NCI-H2107 (cell line): ENCODE measurements at places on chromosomes 7 and 10.

DNA sequence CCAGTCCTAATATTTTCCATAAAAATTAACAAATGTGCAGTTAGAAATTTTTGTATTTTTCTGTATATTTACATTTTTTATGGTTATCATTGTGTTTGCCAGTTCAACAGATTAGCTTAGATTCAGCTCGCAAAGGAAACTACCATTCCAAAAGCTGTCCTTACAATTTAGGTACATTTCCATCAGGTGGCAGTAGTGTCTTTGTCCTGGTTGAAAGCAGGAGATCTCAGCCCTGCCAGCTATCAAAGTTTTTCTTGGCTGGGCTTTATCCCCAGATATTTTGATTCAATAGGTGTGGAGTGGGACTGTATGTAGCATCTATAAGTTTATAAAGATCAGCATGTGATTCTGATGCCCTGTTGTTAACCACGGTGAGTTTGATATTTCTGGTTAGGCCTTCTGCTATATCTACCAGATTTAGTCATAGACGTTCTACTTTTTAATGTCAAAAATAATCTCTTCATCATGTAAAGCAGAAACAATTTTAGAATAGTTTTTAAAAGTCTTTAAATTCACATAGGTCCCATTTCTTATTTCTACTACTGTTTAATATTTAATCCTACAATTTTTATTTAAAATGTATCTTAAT is 15.5 kb upstream of the ICA1 start:
- DNase-seq: no peak

- DNase-seq: no peak
Measured at GRCh38 chr7:12879139-12879538, 191.7 kb downstream of the ARL4A start.

DNA sequence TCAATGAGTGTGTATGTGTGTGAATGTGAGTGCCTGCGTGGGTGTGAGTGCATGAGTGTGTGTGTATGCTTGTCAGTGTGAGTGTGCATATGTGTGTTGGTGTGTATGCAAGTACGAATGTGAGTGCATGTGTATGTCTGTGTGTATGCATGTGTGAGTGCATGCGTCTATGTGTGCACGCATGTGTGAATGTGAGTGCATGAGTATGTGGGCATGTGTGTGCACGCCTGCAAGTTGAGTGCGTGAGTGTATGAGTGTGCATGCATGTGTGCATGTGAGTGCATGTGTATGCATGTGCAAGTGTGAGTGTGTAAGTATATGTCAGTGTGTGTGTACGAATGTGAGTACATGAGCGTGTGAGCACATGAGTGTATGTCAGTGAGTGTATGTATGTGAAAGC is 399.6 kb downstream of the PLXNA4 start:
- DNase-seq: no peak

- DNase-seq: no peak
Measured at GRCh38 chr7:41187322-41187721, 515.6 kb downstream of the INHBA start.

GRCh38 chr7:74615933-74616780 is 41.4 kb upstream of the GTF2I start:
- DNase-seq: no peak

GRCh38 chr10:29569795-29570194 is 65.0 kb downstream of the SVIL start:
- no peak for DNase-seq

DNA sequence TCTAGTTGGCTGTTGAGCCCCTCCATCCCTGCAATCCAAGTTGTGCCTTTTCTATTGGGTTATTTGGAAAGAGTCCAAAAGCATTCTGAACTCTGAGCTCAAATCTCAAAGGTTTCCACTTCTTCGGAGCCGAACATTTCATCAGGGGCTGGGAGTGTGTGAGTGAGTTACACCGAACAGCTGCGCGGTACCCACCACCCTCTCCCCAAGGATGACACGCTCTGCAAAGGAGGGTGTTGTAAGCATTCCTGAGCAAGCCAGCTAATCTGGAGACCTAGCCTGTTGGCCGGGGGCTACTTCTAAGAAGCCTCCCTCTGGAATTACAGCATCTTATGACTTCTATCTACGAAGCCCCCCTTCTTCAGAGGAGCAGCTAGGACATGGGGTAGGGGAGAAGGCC is 270.5 kb downstream of the CREB5 start:
- no peak for DNase-seq

DNA sequence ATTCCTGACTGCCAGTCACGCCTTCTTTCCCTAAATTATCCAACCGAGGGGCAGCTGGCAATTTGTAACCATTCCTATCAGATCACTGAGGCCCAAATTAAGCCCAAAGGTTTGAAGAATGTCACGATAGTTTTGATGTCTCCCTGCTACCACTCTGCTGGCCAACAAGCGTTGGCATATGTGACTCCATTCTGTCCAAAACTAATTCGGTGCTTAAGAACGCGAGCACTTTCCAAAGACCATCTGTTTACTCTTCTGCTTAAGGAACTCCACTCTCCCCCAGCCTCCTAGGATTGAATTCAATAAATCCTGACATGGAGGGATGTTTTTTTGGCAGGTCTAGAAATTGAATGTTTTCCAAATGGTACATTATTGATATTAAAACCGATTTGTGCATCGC is 131.5 kb upstream of the CTBP2 start:
- DNase-seq: no peak

- DNase-seq: peak; percentile 31
Measured at GRCh38 chr7:100119970-100120732, 717 bp downstream of the CNPY4 start.

GRCh38 chr10:128859738-128860386 is 607.2 kb upstream of the MGMT start:
- no peak for DNase-seq

DNA sequence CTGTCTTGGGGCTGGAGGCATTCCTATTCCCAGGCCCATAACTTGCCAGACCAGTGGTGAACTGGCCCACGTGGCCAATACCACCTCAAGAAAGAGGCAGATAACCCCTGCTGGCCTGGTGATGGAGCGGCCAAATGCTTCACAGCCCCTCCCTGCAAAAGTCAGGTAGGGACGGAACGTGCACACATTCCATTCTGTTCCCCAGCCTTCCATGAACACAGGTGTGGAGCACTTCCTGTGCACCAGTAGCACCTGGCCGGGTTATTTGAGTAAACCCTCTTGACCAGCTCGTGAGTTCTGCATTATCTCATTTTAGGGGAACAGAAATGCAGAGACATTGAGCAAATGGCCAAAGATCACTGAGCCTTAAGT is 134.4 kb downstream of the SH3PXD2A start:
- no peak for DNase-seq

DNA sequence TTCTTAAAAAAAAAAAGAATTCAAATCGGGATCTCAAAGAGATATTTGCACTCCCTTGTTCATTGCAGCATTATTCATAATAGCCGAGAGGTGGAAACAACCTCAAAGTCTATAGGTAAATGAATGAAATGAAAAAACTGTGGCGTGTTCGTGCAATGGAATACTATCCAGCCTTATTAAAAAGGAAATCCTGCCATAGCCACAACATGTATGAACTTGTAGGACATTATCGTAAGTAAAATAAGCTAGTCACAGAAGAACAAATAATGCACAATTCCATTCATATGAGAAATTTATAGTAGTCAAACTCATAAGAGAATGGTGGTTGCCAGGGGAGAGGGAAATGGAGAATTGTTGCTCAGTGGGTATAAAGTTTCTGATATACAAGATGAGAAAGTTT is 37.9 kb downstream of the GRK5 start:
- no peak for DNase-seq

DNA sequence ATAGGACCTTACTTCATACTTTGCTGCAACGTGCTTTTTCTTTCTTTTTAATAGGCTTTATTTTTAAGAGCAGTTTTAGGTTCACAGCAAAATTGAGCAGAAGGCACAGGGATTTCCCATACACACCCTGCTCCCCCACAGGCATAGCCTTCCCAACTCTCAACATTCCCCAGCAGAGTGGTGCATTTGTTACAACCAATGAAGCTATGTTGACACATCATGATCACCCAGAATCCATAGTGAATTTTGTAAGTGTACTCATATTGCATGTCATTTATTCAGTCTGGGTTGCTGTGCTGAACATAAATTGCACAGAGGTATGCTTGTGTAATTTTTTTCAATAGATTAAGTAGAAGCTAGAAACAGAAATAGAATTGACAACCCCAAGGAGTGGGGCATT is 327.3 kb downstream of the INHBA start:
- no peak for DNase-seq

DNA sequence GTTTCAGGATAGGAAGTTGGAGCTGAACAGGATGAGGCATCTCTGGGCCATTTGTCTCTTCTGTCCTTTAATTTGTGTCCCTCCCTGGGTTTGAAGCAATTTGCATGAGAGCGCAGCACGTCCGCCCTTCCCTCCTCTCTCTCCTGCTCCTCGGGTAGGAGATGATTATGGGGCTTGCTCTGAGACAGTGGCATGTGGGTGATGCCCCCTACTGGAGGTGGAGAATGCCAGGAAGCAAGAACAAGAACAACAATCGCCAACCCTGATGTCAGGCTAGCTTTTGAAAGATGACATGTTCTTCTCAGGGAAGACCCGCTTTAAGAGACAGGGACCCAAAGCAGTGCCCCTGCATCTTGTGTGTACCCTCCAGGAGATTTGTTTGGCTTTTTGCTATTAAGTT is 63.9 kb upstream of the LOXL4 start:
- no peak for DNase-seq

DNA sequence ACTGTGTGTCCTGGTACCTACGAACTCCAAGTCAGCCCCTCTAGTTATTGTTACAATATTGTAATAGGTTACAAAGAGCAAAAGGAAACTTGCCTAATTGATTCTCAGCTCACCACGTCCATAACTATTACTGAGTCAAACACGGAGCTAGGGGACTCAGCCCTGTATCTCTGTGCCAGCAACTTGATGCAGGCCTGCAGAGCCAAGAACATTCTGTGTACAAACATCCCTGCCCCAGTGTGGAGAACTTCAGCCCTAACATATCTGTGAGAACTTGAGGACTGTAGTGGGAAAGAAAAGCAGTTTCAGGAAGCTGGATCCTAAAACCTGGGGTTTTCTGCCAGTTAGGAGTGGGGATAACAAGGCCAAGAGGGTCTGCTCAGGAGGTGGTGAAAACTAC is 114.9 kb upstream of the PRSS58 start:
- DNase-seq: no peak

- DNase-seq: no peak
Measured at GRCh38 chr7:131504157-131504899, 52.1 kb downstream of the PODXL start.

DNA sequence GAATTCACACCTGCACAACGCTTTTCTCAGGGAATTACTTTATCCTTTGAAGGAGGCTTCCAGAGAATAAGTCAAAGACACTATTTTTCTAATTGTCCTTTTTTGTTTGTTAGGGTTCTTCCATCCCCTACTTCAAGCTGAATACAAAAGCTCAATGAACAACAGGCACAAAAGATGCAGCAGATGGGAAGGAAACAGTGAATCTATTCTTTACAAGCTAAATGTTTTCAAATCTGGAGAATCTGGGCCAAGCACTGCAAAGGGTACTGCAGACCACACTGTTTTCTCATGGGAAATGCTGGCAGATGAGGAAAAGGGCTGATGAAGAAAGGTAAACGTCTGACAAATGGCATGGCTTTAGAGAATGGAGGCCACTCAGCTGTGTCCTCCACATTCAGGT is 18.5 kb downstream of the LIPA start:
- no peak for DNase-seq

GRCh38 chr7:21972397-21972784 is 26.7 kb upstream of the CDCA7L start:
- DNase-seq: no peak

DNA sequence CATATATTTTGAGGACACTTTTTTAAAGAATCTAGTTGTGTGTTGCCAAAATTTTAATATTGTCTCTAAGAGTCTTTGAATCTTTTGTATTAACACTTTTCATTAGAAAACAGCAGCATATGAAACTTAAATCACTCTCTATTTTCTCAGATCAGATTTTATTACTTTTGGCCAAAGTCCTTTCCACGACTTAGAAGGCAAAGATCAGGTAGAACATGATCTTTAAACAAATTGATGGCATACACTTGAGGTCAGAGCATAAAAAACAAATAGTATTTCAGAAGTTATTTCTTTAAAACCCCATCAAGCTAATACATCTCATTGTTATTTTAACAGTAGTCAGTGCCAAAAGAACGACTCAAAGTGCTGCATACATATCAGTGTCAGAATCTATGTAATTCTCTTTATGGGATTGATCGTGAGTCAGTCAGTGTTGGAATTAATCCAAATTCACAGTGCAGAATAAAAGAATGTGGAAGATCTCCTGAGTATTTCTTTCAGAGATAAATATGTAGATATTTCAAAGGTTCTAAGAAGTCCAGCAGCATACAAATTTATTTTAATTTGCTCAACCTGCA is 9.6 kb upstream of the AGMO start:
- DNase-seq: no peak

- peak; percentile 46 for DNase-seq
Measured at GRCh38 chr7:115224922-115225321, 303.0 kb downstream of the MDFIC start.

DNA sequence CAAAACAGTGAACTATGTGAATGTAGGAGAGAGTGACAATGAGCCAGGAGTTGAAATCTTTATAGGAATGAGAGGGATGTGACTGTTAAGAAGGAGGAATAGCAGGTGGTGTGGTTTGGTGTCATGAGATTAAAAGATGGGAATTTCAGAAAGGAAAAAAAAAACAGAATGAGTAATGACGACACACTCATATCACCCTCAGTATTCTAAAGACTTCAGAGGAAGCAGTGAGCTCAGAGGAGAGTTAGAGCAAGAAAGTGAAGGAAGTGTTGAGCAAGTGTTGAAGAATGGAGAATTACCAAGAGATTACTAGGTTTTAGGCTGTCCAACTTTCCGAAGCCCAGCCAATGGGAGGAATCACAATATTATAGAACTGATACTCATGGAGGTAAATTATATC is 220.5 kb upstream of the HGF start:
- DNase-seq: no peak

- DNase-seq: no peak
Measured at GRCh38 chr7:116557066-116557585, 32.3 kb downstream of the CAV1 start.

GRCh38 chr7:33691180-33691579 is 214.2 kb upstream of the BMPER start:
- DNase-seq: no peak

GRCh38 chr7:114922652-114923402 is 933 bp downstream of the MDFIC start:
- DNase-seq: no peak

DNA sequence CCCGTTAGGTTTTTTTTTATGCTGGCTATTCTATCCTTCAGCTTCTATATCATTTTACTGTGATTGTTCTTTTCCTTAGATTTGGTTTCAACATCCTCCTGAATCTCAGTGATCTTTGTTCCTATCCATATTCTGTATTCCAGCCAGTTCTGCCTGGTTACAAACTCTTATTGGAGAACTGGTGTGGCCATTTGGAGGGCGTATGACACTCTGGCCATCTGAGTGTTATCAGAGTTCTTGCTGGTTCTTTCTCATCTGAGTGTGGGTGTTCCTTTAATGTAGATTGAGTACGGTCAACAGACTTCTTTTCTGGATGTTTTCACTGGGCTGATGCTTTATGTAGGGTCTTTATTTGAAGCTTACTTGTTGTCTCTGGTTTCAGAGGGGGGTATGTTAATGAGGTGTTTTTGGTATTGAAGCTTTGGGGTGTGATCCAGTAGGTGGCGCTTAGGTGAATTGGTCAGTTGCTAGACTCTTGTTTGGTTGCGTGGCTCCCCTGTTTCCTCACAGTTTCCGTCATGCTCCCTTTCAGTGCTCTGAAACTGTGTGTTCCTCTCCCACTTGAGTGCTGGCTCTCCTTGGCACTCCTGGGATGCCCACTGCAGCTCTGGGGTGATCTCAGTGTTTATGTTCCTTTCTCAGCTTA is 80.7 kb downstream of the FANK1 start:
- no peak for DNase-seq

- no peak for DNase-seq
Measured at GRCh38 chr10:73956476-73957359, 41.2 kb upstream of the VCL start.
